Glomerular endothelial cell (primary cell): ENCODE measurements at places on chromosomes 2 and 18.

DNA sequence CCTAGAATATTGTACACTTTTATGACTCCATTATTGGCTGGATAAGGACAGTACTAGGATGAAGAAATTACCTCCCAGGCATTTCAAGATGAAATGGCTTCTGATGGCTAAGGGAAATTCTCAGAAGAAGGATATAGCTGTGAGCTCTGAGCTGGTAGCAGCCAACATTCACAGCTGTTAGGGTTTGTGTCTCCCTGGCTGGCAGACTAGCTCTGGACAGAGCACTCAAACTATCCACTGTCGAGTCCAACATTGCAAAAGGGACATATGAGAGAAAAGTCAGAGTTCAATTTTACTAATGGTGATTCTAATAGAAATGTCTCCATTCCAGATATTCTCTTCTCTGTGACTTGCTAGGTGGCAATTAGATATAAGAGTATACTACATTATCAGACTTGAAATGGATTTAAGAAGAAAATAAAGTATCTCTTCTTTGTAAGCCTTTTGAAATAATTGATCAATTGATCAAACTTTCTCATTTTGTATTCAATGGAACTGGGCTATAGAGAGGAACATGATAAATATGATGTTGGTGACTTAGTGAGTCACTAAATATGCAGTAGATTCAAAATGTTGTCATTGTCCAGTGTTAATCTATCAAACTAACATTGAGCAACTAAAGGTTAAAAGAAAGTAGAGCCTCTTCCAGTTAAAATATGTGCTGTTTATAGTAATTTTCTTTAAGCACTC lies 1920.3 kb downstream of the SUCLG1 start:
- DNase-seq, result no peak

DNA sequence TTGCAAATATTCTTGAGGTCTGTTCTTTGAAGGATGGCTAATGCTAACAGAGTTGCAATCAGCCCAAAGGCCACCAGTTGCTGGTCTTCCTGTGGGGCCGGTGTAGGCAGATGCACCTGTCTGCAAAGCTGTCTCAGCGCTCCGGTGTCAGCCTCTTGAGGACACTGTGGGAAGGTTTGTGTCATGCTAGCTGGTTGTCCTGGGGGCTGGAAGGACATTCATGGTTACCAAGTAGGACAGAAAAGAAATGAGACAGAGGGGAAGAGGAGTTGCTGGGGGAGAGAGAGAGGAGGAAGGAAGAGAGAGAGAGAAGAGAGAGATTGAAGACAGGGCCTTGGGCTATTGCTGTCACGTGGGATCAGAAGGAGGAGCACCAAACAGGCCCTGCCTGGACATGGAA lies 639.6 kb upstream of the HS6ST1 start:
- no peak for DNase-seq

GRCh38 chr2:55403256-55403998 lies 16.2 kb downstream of the CCDC88A start:
- no peak for DNase-seq

DNA sequence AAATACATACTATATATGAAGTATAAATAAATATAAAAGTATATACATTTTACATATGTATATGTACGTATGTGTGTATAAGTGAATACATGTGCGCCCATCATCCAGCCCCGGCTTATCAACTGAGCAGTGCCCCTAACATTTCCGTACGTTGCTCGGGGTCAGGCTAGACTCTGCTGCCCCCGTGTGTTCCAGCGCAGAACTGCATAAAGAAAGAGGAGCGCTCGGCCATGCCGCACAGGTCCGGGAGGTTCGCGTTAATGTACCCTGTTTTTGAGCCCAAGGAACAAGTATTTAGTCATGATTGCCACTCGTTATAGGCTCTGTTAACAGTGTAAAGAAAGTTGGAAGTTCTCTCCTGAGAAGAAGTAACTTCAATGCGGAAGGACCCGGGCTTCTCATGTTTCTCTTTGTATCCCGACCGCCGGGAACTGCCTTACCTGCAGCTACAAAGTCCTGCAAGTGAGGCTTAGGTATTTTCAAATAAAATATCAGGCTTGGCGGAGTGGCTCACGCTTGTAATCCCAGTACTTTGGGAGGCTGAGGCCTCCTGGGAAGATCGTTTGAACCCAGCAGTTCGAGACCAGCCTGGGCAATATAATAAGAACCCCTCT lies 55.7 kb downstream of the CD8B2 start:
- DNase-seq, result peak; percentile 22

DNA sequence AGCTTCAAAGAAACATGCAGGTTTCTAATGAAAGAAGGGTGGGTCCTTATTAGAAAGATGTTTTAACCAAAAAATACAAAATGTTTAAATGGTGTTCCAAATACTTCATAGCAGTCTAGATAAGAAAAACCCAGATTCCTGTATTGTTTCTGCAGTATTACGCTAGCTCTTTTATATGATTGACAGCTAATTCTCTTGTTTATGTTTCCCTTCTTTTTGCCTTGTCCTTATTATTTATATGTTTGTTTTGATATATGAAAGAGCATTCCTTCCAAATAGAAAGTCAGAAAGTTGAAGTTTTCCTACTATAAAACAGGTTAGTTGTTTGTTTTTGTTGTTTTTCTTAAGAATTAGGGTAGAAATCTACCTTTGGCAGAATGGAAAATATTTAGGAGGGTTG lies 41.1 kb upstream of the PNPT1 start:
- no peak for DNase-seq

DNA sequence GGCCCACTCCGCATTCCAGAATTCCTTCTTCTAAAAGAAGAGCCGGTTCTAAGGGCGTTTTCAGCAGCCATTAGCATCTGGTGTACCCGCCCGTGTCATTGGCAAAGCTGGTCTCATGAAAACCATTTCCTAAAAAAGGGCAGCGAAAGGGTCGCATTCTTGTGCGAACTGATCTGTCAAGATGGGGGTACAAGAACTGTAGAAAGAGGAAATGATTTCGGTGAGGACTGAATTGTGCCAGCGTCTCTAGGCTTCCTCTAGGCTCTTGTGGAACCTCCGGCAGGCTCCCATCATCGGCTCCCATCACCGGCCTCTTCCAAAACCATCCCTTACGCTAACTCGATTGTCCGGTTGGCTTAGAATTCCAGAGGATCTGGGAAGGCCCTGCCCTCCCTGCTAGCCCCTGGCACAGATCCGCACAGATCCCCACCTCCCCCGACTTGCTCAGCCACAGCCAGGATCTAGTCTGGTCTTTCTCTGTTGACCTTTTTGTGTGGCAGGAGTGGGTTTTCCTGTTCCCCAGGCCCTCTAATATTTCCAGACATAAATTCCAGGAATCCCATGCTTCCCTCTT lies 1.3 kb downstream of the RAB31 start:
- no peak for DNase-seq

GRCh38 chr2:196233021-196233804 lies 61.8 kb upstream of the STK17B start:
- DNase-seq, result peak; percentile 86

GRCh38 chr2:117330641-117331040 lies 483.9 kb upstream of the DDX18 start:
- DNase-seq, result no peak

GRCh38 chr2:23449413-23449812 lies 64.4 kb downstream of the KLHL29 start:
- no peak for DNase-seq

GRCh38 chr2:10028407-10028987 lies 14.9 kb upstream of the KLF11 start:
- DNase-seq, result no peak

DNA sequence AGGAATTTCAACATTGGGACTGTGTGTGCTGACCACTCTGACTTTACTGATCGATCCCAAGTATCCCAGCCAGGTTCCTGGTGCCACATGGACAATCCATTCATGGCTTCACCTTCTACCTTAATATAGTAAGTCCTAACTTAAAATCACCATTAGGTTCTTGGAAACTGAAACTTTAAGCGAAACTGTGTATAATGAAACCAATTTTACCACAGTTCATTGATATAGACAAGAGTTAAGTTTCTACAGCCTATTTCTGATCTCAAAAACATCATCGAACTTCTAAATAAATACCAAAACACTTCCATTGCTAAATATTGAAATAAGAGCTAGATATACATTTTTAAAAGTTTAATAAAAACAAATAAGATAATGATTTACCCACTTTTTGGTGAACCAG lies 4.4 kb upstream of the EXOC6B start:
- DNase-seq, result no peak

GRCh38 chr2:230723363-230723762 lies 10.7 kb downstream of the CAB39 start:
- no peak for DNase-seq

DNA sequence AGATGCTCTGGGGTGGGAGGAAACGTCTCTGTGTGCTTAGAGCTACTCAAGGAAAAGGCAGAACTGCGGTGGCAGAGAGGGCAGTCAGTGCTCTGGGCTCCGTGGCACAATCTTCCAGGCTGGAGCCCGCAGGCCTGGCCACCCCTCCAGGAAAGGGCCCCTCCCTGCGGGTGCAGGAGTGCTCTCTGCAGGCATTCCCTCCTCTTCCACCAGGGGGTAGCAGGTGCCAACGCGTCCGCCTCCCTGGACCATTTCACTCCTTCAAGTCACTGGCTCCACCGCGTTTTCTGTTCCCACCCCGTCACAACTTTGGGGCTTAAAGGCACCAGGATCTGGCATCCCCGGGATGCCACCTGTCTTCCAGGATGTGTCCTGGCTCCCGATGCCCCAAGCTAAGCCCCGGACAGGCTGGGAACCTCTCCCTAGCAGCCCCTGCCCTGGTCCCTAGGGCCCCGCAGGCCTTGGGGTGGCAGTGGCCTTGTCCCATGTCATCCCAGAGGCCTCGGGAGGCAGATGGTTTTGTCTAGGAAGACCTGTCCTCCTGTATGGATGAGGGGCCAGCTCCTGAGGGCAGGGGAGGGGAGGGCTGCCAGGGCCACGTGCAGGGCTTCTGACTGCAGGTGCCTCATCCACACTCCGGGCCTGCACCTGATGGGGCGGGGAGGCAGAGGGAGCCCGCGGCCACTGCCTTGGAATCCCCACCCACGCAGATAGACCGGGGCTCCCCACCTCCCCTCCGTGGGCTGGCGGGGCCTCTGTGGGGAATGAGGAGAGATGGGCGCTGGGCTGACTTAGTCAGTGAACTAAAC lies 26.4 kb downstream of the KCNIP3 start:
- DNase-seq, result no peak

GRCh38 chr2:120934574-120935338 lies 199.1 kb downstream of the GLI2 start:
- no peak for DNase-seq

DNA sequence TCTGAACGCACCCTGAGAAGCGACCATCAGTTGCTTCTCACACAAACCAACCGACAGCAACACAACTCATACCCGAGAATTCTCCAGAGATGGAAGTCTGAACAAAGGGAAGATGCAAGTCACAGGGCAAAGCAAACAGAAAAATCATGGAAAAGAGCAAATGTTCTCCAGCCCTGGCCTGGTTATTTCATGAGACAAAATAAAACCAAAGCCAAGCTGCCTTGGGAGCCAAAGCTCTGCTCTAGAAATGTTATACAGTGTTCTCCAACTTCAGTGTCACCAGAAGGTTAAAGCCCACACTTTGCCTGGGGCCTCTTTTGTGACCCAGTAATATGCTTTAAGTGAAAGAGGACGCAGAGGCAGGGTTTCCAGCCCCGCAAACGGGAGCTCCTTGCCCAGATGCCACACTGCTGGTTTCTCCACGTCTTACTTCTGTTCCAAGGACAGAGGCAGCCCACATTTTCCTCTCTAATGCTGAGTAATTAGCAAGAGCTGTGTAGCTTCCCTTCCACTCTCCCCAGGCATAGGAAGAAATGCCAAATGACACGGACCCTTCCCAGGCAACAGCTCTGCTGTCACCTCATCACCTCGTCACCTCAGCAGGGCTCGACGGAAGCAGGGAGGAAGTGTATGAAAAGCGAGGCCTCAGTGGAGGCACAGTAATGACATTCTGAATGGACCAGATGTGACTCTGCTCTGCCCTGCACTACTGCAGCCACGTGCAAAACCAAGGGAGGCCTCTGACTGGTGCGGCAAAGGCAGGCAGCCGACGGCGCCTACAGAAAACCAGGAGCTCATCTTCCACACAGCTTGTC lies 64.7 kb downstream of the FBXO15 start:
- DNase-seq, result no peak

DNA sequence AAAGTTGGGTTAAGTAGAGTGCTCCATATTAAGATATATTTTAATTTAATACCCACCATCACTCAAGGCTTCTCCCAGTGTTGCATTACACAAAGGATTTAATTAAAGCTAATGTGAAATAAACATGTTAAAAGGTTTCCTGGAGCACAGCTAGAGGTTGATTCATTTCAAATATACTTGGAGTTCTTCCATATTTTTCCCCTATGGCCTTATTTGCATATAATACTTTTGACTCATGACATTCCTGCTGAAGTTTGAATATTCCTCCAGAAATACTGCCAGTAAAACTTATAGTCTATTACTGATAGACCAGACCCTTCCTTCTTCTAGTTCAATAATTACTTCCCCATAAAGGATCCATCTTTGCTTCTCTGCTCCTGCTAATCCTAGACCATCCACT lies 227.5 kb downstream of the GULP1 start:
- no peak for DNase-seq

- DNase-seq, result no peak
Observed at GRCh38 chr2:134603966-134604365, 114.8 kb downstream of the TMEM163 start.

DNA sequence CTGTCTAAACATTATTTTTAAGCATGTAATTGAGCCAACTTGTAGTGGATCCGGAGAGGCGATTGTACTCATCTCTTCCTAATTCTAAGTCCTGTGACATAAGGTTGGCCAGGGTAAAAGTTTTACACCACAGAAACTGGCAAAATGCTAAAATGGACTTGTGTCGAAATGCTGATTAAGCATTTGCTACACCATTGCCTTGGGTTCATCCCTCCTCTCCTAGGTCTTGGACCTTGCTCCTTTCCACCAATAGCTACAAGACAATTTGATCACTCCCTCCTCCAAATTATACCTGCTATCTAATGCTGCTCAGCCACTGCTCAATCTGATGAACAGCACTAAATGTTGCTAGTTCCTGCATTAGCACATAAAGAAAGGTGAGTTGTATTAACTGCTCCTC lies 132.7 kb upstream of the EPC2 start:
- no peak for DNase-seq

- DNase-seq, result no peak
Observed at GRCh38 chr2:198490748-198491147, 686.4 kb downstream of the PLCL1 start.
